AG09319 (cell line): ENCODE measurements at places on chromosomes 1 and 21.

GRCh38 chr1:157154940-157155514 is 16.8 kb upstream of the ETV3 start:
- no peak for DNase-seq

DNA sequence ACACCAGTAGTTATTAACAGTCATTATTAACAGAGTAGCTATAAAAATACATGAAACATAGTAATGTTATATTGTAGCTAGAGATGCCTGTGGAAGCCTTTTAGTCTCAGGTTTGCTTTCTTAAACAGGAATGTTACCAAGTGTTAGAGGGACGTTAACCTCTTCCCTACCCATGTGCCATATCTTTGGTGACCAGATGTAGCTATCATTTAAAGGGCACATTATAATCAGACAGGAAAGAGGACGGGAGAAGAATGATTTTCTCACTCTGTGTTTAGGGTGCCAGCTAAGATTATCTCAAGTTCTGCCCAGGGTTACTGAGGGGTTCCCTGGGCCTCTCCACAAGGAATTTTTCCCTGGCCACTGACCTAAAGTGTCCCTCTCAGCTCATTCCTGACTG is 20.9 kb upstream of the UBL4B start:
- DNase-seq = no peak

DNA sequence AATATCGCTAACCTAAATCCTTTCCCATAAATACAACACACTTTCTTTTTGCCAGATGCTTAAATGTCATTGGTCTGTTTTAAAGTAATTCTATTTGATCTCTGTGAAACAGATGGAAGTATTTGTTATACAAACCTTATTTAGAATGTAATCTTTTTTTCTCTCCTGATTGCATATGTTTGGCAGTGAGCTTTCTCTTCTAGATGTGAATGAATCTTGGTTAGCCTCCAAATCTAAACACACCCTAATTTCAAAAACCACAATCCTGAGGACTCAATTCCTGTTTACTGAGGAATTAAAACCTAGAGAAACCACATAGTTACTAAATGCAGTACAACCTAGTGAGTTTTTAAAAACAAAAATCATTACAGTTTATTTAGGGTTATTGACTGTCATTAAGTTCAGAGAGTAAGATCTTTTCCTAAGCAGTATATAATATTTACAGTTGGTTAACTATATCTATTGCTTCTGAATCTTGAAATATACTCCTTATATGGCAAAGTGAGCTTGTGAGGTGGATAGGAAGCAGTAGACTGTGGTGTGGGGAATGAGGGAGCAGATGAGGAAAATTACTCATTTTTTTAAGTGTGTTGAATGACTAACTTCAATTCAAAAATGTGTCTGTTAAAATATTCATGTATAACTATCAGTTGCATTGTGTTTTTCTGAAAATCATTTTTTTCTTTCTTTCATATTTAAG is 218.7 kb downstream of the FMN2 start:
- DNase-seq = peak; percentile 91

DNA sequence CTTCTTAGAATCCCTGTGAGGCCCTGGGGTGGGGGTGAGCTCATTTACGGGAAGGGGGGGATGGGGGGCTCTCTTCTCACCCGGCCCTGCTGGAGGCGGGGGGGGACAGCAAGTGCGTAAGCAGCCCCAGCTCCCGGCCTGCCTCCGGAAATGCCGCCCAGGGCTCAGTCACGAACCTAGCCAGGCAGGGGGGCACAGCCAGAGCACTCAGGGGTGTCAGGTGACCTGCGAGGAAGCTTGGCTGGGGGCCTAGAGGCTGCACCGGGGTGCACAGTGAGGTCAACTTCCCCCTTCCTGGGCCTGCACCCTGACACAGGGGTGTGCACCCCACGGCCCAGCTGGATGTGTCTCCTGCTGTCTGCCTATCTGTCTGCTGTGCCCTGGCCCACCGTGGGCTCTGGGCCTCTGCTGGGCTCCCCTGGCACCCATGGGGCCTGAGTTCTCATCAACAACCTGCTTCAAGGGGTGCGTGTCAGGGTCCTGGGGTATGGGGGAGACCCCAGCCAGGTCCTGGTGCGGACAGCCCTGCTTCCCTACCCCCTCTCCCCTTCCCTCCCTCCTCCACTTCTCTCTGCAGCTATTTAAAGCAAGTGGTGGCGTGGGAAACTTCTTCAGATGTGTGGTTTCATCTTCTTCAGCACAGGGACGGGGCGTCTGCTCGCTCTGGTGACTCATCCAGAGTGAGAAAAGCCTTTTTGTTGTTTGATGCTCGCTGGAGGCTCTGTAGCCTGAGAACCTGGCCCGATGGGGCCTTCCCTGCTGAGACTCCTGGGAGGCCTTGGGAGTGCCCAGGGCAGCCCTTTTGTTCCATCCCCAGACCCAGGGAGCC is 92.5 kb upstream of the RUNX3 start:
- DNase-seq = peak; percentile 24

DNA sequence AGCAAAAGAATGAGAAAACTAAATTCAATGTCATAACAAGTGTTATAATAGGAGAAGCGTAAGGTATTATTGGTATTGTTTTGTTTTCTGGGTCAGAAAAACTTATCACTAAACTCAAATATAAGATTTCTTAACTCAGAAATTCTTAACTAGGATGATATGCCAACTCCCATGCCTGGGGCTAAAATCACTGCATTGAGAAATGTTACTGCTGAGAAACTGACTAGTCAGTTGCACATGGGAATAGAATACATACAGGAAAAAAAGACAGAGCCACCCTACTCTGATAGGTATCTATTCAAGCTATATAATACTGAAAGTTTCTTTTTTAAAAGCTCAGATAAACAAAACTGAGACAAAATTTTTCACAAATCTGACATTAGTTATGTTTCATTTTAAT is 56.3 kb downstream of the PRPF38A start:
- no peak for DNase-seq

DNA sequence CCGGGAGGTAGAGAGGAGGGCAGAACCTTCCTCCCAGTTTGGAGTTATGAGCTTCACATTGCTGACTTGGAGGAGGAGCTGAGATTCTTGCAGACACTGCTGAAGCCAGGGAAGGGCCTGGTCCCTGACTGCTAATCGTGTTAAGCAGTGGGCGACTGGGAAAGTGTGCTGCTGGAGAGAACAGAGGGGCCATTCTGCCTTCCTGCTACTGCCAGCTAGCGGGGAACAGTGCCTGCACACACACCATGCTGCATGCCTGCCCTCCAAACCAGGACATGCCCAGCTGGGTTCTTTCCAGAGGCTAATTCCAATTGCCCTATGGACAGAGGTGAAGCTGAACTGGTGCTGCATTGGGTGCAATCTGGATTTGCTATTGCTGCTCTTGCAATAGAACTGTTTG is 281.4 kb downstream of the AJAP1 start:
- no peak for DNase-seq

DNA sequence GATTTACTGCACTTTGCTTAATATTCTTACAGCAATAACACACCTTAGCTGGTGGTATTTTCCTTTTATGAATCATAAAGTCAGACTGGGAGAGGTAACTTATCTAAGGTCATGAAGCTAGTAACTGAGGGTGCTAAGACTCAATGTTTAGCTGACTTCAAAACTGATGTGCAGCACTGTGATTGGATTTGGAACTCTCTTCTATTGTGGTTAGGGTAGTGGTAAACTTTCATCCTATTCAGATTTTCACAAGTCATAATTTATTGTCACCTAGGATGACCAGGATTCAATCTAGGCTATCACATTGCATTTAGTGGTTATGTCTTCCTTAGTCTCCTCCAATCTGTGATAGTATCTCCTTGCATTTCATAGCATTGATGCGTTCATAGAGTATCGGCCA is 18.9 kb downstream of the EPB41 start:
- no peak for DNase-seq

DNA sequence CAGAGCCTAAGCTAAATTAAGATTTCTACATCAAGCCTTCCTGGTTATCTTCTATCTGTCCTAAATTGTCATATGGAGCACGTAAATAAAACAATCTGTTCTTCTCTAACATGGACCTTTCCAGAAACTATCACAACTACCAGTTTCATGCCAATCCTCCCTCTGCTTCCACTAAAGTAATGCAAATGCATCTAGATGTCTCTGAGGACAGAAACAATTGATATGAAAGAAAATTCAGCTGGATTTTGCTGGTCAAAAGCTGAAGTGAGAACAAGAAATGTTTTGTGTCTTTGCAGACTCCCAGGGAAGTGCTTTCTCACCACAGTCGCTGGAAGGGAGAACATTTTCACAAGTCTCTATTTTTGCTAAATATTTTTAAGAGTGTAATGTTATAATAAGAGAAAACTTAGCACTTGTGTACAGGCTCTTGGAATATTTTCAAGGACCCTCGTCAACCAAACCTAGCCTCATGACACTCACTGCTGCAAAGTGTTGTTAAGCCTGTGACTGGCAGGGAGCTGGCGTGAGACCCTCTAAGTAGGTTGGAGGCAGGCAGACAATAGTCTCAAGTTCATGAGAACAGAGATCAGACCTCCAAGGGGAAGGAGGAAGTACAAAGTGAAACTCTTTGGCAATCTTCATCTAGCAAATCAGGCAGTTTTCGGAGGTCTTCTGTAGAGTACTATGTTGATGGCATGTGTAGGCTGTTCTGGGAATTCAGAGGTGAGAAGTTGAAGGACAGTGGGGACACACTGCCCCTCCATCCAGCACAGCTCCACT is 38.8 kb downstream of the DNASE2B start:
- DNase-seq = no peak

- no peak for DNase-seq
Observed at GRCh38 chr1:182113879-182114626, 52.5 kb upstream of the ZNF648 start.

DNA sequence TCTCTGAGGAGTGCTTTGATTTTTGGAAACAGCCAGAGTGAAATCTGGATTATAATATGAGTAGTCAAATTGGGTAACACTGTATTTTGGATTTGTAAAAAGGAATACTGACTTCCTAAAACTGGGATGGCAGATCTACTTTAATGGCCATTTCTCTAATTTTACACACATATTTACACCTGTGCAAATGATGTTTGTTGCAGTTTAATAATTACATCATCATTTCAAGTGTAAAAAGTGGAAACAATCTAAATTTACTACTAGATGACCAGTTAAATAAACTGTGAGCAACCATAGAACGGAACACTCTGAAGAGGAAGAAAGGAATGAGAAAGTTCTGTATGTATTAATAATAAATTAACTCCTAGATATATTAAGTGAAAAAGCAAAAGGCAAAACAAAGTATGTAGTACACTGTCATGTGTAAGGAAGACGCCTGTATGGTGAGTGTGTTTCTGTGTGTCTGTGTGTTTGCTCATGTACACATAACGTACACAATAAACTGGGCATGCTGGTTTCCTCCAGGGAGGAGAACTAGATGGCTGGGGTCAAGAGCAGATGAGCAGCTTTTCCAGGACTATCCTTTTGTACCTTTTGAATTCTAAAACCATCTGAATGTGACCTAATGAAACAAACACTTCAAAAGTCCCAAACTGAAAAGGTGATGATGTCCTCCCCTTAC is 2.9 kb upstream of the RHEX start:
- DNase-seq = no peak

GRCh38 chr21:42390696-42391095 is 5.2 kb downstream of the TMPRSS3 start:
- DNase-seq = no peak

GRCh38 chr1:235101558-235102258 is 26.9 kb downstream of the TOMM20 start:
- DNase-seq = no peak

GRCh38 chr1:107151295-107151694 is 10.5 kb downstream of the NTNG1 start:
- no peak for DNase-seq

GRCh38 chr21:32719085-32719484 is 8.7 kb downstream of the SYNJ1 start:
- DNase-seq = no peak

DNA sequence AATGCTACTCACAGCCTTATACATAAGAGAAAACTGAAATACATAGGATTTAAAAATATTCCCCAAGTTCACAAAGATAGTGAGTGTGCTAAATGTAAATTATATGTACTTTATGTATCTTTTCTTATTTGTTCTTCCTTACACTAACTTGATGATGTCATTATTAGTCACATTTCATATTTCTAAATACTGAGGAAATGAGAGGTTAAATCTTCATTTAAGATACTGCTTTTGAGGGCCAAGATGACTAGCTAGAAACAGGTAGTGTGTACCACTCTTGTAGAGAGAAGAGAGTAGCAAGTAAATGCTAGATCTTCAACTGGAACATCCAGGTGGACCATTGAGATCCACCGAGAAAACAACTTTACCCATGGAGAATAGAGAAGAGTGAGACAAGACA is 29.8 kb downstream of the PYHIN1 start:
- DNase-seq = no peak

- DNase-seq = peak; percentile 47
Observed at GRCh38 chr1:47189844-47190508, at the start of gene PDZK1IP1. Gene PDZK1IP1 (minus strand): TSS chr1:47190036. CDS start chr1:47189932, 104 bp downstream.

DNA sequence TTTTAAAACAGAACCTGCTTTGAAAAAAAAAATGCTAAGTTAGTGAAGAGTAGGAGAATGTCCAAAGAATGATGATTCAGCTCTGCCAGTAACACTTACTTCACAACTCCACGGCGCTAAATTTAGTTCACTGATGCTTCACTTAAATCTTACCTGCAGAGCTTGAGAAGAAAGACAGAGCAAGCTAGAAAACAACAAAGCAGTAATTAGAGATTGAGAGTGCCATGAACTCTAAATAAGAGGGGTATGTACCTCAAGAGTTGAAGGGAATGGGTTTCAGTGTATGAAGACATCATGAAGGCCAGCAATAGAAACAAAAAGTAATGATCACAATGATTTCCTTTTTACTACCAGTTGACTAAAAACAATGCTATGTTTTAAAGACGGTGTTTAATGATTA is 32.8 kb downstream of the EPRS1 start:
- DNase-seq = no peak

DNA sequence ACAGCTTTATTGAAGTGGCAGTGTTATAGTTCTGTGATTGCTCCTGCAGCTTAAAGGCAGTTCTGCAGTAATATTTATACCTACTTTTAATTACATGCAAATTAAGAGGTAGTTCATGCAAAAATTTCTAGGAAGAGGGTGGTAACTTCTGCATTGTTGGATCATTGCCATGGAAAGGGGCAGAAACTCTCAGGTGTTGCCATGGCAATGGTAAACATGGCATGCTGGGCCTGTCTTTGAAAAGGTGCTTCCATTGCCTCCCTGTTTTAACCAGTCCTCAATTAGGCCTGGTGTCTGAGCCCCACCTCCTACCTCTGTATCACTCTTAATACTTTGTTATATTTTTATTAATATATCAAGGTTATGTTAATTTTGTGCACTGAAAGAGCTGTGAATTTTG is 104.7 kb downstream of the DISC1 start:
- no peak for DNase-seq
